SJSA1 (cell line): ENCODE measurements at places on chromosomes 2 and 18. TPM values are rescaled to one million over a fixed set of nuclear protein-coding genes. Genes with fewer than 3 reads are reported as not detected.
A peak's percentile ranks its signal among the peaks of the same experiment; 100 is the strongest.

- peaks cover 14% of the 10 kb centered on the region for H3K4me1 ChIP-seq
- DNase-seq: no peak
- H3K27me3 ChIP-seq: no peaks in the 10 kb centered on the region
- no peak overlapping the region for H3K4me3 ChIP-seq
- no peaks in the 10 kb centered on the region for H3K36me3 ChIP-seq
- H3K27ac ChIP-seq: no peak overlapping the region
Measured at GRCh38 chr2:138137949-138138348, 173.7 kb downstream of the HNMT start.

DNA sequence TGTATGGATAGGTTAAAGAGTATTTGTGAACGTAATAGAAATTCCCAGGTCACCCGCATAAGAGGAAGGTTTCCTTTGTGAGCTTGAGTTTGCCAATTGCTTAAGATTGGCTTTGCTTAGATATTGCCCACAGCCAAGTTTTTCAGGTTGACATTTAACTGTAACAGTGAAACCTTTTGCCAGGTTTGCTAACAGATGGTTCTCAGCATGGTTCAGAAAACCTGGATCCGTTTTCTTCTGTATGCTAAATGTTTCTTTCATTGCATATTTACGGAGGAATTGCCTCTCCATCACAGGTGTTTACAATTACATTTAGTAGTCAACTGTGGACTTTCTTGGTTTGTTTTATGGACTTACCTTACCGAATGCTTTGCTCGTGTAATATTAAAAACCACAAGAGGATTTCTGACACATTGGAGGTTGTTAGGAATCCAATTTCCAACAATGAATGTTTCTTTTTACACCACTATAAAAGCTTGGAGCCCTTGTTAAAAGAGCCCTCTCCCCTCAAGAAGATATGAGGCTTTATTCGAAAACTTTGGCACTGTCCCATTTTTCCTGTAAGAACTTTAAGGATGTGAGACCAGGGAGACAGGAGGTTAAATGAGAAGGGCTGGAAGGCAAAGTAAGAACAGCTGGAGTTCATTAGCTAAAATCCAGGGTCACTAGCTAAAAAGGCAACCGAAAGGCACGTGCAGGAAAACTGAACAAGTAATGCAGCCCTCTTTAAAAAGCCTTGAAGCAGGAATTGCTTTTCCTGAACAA, 7.8 kb downstream of the CDK15 start:
- no peak for DNase-seq
- H3K36me3 ChIP-seq: no peaks in the 10 kb centered on the region
- H3K27me3 ChIP-seq: no peaks in the 10 kb centered on the region

DNA sequence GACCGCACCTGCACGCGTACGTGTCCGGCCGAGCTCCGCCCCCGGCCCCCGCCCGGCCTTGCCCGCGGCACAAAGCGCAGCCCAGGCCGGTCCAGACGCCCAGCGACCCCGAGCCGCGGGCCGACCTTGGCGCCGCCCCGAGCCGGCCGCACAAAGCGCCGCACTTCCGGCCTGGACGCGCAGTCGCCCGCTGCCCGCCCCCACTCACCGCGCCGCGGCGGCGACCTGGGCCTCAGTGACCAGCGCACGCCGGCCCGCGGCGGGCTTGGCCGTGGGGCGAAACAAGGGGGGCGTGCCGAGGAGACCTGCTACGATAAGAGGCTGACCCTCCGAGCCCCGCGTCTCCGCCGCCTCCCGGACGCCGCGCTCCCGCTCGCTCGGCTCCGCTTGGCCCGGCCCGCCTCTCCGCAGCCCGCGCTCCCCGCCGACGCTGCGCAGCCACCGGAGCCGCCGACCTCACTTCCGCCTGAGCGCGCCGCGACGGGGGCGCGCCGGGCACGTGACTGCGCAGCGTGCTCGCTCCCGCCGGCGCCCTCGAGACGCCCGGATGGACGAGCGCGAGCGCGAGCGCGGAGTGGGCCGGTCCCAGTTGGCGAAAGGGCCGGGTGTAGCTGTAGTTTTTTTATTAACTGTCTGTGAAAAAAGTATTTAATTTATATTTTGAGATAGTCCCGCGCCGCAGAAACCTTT, at the start of gene FAM168B:
Gene FAM168B, minus strand, starts transcription at position 455 of the 690 bp plus-strand sequence. CDS start 10,814 bp downstream, outside the sequence.
- DNase-seq: peak; percentile 85
- peak within 1 kb of the TSS; percentile 96 for H3K27ac ChIP-seq
- H3K4me3 ChIP-seq: peak within 1 kb of the TSS; percentile 100
- peaks cover 5% of the 10 kb centered on the region for H3K4me1 ChIP-seq

DNA sequence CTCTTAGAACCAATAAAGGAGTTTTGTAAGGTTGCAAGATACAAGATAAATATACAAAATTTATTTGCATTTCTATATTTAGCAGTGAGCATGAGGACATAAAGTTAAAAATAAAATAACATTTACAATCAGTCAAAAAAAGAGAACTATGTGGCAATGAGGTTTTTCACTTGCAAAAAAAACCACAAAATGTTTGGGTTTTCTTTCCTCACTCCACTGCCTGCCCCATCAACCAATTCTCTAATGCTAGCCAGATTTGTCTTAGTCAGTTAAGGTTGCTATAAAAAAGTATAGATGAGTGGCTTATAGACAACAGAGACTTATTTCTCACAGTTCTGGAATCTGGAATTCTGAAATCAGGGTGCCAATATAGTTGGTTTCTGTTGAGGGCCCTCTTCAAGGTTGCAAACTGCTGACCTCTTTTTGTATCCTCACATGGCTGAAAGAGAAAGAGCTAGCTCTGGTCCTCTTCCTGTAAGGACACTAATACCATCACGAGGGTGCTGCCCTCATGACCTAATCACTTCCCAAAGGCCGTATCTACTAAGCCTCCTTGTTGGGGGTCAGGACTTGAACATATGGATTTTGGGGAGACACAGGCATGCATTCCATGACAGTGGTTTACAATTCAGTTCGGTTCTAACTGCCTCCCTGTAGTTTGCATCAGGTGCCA, 566.2 kb downstream of the GALR1 start:
- no peak overlapping the region for H3K27ac ChIP-seq
- H3K4me1 ChIP-seq: no peaks in the 10 kb centered on the region
- H3K27me3 ChIP-seq: no peaks in the 10 kb centered on the region
- H3K36me3 ChIP-seq: no peaks in the 10 kb centered on the region

- no peak overlapping the region for H3K27ac ChIP-seq
- H3K27me3 ChIP-seq: no peaks in the 10 kb centered on the region
- H3K4me3 ChIP-seq: no peak overlapping the region
- peaks cover 50% of the 10 kb centered on the region for H3K4me1 ChIP-seq
Measured at GRCh38 chr2:226658555-226658954, 141.1 kb downstream of the IRS1 start.

DNA sequence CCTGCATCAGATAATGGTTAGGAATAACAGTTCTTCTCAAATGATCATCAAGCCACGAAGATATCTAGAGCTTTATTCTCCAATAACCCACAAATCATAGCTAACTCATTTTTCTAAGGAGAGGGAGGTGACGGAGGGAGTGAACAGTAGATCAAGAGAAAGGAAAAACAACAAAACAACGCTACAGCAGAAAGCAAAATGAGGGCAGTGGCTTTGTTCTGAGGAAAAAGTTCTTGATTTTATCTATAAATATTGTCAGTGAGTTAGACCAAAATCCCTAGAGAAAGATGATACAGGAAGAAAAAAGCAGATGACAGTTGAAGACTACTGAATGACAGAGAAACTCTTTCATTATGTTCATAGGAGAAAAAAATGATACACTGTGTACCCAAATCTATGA, 71.0 kb downstream of the STK39 start:
- H3K4me1 ChIP-seq: no peaks in the 10 kb centered on the region
- H3K36me3 ChIP-seq: no peaks in the 10 kb centered on the region; the same call in 1 of the 2 replicates
- no peaks in the 10 kb centered on the region for H3K27me3 ChIP-seq
- H3K4me3 ChIP-seq: no peak overlapping the region
- H3K27ac ChIP-seq: no peak overlapping the region

DNA sequence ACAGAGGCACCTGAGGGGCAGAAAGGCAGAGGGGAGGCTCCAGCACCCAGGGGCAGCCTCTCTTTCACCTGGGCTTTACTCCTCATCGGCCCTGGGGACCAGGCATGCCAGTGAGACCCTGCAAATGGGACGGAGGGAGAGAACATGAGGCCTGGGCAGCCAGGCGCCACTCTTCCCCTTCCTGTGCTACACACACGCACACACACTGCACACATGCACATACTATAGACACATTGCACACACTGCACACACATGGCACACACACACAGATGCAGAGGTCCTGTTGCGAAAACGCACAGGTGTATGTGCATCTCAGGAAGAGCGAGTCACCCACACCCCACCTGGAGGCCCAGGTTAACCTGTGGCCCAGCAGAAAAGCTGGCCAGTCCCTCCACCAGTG, 3.4 kb upstream of the RAB6D start:
- peaks cover 10% of the 10 kb centered on the region; the same call in 1 of the 2 replicates for H3K27me3 ChIP-seq
- no peaks in the 10 kb centered on the region for H3K36me3 ChIP-seq
- H3K4me1 ChIP-seq: no peaks in the 10 kb centered on the region
- no peak overlapping the region for H3K27ac ChIP-seq

DNA sequence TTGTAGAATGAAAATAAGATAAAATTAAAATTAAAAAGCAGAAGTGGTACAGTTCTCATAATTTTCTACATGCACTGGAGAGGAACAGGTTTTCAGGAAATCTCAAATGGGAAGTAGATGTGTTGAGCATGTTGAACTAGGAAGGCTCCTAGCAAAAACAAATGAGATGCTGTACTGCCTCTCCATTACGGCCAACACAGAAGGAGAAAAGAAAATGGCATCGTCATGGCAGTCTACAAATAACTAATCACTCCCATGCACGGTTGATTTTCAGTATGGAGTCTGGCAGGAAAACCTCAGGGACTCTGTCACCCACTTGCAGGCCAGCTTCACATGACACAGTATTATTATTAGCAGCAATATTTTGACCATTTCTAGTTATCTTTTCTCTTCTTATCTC, 278.7 kb downstream of the NRXN1 start:
- no peaks in the 10 kb centered on the region for H3K27me3 ChIP-seq
- no peak for DNase-seq
- no peaks in the 10 kb centered on the region for H3K36me3 ChIP-seq
- no peak overlapping the region for H3K4me3 ChIP-seq
- H3K27ac ChIP-seq: no peak overlapping the region

- H3K4me3 ChIP-seq: no peak overlapping the region
- H3K27ac ChIP-seq: no peak overlapping the region
- DNase-seq: no peak
Measured at GRCh38 chr2:176111846-176112374, 4.7 kb upstream of the HOXD10 start.

DNA sequence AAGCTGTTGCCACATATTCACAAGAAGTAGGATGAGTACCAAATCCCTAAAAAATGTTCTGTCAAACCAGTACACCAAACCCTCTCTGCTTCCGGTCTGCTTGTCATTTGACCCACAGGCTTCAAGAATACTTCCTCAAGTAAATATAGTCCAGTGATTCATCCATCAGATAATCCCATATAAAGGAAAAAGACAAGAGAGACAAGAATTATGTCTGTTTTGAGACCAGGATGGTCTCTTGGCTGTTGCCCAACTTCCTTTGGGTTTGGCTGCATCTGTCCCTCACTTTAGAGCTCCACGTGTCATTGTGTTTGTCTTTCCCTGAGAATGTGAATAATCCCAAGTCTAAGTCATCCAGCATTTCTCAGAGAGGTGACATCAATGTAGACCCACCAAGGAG, 91.5 kb upstream of the NRP2 start:
- H3K27me3 ChIP-seq: no peaks in the 10 kb centered on the region
- H3K27ac ChIP-seq: peak overlapping the region; percentile 45
- H3K36me3 ChIP-seq: no peaks in the 10 kb centered on the region
- H3K4me3 ChIP-seq: no peak overlapping the region
- peaks cover 17% of the 10 kb centered on the region for H3K4me1 ChIP-seq
- peak; percentile 75 for DNase-seq

GRCh38 chr18:3499501-3499900, 49.5 kb downstream of the TGIF1 start:
- H3K4me1 ChIP-seq: peaks cover 16% of the 10 kb centered on the region
- no peaks in the 10 kb centered on the region for H3K27me3 ChIP-seq
- DNase-seq: no peak
- peak overlapping the region; percentile 32; the same call in 1 of the 2 replicates for H3K4me3 ChIP-seq
- no peak overlapping the region for H3K27ac ChIP-seq
- no peaks in the 10 kb centered on the region for H3K36me3 ChIP-seq

DNA sequence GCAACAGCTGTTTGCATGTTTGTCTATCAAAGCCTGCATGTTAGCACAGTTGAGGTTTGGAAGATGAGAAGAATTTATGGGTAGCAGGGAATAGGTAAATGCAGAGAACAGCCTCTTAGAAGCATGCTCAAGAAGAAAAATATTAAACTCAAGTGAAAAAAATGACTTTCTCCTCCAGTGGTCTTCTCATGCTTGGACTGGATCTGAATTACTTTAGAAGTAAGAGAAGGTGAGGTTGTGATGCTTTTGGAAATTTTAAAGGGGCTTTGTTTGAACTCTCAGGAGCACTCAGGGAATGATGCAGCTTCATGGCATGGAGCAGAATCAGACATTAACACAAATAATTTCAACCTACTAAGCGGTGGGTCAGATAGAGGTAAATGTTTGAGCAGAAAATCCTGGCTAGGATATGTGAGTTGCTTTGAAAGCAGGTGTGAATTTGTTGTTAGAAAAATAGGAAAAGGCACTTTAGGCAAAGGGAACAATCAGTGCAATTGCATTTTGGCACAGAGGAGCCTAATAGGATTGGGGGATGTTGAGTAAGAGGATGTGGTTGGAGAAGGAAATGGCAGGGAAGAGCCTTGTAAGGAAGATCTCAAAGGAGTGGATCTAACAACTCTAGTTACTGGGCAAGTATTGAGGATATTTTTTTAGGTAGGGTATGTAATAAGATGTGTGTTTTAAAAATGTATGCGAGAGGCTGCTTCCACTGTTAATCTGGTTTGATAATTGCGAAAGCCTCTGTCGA, 76.3 kb downstream of the DDX1 start:
- H3K4me1 ChIP-seq: no peaks in the 10 kb centered on the region
- DNase-seq: no peak
- no peaks in the 10 kb centered on the region for H3K27me3 ChIP-seq
- H3K36me3 ChIP-seq: no peaks in the 10 kb centered on the region
- no peak overlapping the region for H3K27ac ChIP-seq

DNA sequence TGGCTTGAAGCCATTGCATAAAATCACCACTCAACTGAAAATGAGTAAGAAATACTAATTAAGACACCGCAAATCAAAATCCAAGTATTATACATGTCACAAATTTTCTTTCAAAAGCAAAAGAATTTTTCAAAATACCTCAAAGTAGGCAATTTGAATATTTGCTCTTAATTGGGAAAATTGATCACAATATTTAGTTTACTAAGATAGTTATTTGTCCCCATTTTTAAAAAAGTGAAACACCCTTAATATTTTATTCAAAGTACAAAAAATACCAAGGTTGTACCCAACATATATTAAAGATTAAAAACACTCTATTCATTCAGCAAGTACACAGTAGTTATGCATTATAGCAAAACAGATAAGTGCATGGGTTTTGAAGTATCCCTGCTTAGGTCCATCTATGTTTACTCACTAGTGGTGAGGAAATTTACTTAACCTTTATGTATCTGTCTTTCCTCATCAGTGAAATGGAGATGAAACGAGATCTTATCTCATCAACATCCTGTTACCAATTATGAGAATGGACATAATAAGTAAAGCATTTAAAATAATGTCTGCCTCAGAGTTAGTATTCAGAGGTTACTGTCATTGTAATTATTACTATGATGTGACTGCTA, 35.1 kb downstream of the VPS54 start:
- no peak overlapping the region for H3K4me3 ChIP-seq
- DNase-seq: no peak
- H3K36me3 ChIP-seq: peaks cover 21% of the 10 kb centered on the region

SERPINB3 gene
- not detected in 2 replicates for total RNA-seq

CREB1 gene
- 25.0 and 63.0 TPM in 2 replicates for total RNA-seq

GRB14 gene
- not detected in 2 replicates for total RNA-seq

EPB41L3 gene
- total RNA-seq: 0.21 TPM in 1 of 2 replicates, not detected in the other

SLC38A11 gene
- total RNA-seq: not detected in 2 replicates

EFEMP1 gene
- total RNA-seq: 283 and 287 TPM in 2 replicates

SERPINB13 gene
- not detected in 2 replicates for total RNA-seq

ZDBF2 gene
- 15.2 and 16.8 TPM in 2 replicates for total RNA-seq
